ENCODE measurements at places on chromosomes 7 and 10.
A peak's percentile ranks its signal among the peaks of the same experiment; 100 is the strongest.

DNA sequence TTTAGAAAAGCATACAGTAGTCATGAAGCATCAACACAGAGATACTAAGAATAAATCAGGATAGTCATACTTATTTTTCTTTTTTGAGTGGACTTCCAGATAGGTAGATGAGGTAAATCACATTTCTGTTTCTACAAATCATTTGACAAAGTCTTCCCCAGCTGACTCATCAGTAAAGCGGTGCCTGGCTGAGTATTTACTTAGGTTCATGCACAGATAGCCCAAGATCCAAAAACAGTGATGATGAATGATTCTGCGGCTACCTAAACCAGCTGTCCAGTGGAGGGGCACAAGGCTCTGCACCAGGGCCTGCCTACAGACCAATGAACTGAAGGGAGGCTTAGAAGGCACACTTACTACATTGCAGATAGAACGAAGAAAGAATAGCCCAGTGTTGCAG is 113.1 kb downstream of the PARP12 start:
- DNase-seq, result no peak

- peak; percentile 54 for DNase-seq
Measured at GRCh38 chr10:25875556-25876165, 58.4 kb upstream of the MYO3A start.

GRCh38 chr7:12470930-12471329 is 67.3 kb upstream of the VWDE start:
- DNase-seq, result no peak

GRCh38 chr7:132508724-132509353 is 67.4 kb downstream of the PLXNA4 start:
- DNase-seq, result no peak

GRCh38 chr10:48529331-48529730 is 75.5 kb downstream of the ARHGAP22 start:
- no peak for DNase-seq

DNA sequence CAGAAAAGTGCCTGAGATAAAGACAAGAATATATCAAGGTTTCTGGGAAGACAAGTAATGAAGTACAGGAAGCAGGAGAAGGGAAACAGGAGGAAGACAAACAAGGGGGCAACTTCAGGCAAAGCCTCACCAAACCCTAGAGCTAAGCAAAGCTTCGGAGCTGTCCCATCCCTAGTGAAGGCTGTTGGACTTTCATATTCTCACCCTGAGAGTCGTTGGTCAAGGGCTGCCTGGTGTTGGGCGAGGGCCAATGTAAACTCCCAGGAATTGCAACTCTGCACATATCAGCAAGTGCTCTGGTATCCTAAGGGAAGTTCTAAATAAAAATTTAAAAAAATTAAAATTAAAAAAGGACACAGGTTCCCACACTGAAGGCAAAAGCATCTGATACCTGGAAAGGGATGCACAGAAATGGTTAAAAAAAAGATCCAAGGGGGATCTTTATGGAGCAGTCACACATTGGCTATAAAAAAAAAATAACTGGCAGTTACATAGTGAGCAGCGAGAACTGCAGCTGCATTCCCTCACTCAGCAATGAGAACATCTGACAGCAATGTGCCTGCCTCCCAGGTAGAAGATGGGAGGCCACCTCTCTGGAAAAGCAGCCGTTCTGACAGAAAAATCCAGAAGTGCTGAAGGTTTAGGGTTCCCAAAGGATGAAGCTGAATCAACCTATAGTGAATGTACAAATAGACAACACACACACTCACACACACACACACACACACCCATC is 304.7 kb downstream of the WDR11 start:
- DNase-seq, result no peak

DNA sequence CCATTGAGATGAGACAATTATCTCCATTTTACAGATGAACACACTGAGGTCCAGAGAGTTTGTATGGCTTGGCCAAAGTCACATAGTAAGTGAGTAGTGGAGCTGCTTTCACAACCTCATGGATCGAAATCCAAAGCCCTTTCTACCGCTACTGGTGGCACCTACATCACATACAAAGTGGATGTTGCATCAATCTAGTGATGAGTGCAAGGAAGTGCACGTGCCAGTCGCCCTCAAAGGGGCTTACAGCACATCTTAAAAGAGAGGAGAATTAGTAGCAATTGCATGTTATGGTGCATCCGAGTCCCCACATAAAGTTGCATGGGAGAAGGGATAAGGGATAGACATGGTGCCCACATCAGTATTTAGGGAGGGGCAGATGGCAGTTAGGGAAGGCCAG is 31.0 kb upstream of the GPR26 start:
- no peak for DNase-seq

- no peak for DNase-seq
Measured at GRCh38 chr7:15932318-15932717, 245.8 kb upstream of the MEOX2 start.

DNA sequence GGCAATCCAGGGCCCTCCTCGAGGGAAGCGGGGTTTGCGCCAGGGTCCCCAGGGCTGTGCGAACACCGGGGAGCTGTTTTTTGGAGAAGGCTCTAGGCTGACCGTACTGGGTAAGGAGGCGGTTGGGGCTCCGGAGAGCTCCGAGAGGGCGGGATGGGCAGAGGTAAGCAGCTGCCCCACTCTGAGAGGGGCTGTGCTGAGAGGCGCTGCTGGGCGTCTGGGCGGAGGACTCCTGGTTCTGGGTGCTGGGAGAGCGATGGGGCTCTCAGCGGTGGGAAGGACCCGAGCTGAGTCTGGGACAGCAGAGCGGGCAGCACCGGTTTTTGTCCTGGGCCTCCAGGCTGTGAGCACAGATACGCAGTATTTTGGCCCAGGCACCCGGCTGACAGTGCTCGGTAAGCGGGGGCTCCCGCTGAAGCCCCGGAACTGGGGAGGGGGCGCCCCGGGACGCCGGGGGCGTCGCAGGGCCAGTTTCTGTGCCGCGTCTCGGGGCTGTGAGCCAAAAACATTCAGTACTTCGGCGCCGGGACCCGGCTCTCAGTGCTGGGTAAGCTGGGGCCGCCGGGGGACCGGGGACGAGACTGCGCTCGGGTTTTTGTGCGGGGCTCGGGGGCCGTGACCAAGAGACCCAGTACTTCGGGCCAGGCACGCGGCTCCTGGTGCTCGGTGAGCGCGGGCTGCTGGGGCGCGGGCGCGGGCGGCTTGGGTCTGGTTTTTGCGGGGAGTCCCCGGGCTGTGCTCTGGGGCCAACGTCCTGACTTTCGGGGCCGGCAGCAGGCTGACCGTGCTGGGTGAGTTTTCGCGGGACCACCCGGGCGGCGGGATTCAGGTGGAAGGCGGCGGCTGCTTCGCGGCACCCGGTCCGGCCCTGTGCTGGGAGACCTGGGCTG is 26.0 kb downstream of the PRSS2 start:
- no peak for DNase-seq

DNA sequence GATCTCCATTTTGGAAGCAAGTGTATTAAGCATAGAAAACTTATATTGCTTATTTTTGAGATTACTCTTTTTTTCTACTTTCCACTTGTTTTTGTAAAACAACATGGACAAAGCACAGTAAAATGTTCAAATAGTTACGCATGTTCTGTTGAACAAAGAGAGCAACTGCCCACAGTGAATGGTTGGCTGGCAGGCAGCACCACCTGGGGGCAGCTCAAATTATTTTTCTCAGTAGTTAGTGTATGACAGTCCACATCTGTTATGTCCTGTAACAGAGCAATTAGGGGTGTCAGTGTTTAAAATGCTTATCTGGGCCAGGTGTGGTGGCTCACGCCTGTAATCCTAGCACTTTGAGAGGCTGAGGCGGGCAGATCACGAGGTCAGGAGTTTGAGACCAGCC is 46.1 kb upstream of the CACUL1 start:
- DNase-seq, result no peak

GRCh38 chr10:71423901-71424300 is 27.2 kb downstream of the CDH23 start:
- no peak for DNase-seq

DNA sequence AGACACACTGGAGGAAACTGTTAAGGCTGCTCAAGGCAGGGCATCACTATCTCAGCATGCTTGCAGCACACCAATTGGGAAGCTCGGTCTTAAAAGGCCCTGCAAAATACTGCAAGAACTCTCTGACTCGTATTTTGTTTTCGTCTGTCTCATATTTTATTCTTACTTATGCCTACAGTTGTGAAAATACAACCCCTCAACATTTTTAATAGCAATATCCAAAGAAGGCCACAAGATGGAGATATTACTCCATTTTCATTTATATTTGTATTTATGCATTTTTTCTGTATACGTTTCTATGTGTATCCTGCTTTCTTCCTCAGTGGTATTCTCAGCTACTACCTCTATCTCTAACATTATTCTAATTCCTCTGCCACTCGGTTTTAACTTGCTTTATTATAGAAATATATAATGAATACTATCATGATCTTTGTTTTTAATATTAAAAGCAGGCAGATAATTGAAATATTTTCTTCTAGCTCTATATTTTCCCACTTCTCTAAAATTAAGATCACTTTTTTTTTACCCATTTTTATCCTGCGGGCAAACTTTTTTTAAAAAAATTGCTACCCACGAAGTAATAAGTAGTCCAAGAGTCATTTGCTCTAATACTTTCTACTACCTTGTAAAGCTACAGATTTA is 10.0 kb downstream of the DNAJC1 start:
- DNase-seq, result no peak

- no peak for DNase-seq
Measured at GRCh38 chr10:18868919-18869318, 179.7 kb upstream of the MALRD1 start.

- DNase-seq, result no peak
Measured at GRCh38 chr7:116194115-116194514, 16.2 kb upstream of the TES start.

GRCh38 chr10:13844651-13845050 is 257.9 kb downstream of the PRPF18 start:
- DNase-seq, result no peak

DNA sequence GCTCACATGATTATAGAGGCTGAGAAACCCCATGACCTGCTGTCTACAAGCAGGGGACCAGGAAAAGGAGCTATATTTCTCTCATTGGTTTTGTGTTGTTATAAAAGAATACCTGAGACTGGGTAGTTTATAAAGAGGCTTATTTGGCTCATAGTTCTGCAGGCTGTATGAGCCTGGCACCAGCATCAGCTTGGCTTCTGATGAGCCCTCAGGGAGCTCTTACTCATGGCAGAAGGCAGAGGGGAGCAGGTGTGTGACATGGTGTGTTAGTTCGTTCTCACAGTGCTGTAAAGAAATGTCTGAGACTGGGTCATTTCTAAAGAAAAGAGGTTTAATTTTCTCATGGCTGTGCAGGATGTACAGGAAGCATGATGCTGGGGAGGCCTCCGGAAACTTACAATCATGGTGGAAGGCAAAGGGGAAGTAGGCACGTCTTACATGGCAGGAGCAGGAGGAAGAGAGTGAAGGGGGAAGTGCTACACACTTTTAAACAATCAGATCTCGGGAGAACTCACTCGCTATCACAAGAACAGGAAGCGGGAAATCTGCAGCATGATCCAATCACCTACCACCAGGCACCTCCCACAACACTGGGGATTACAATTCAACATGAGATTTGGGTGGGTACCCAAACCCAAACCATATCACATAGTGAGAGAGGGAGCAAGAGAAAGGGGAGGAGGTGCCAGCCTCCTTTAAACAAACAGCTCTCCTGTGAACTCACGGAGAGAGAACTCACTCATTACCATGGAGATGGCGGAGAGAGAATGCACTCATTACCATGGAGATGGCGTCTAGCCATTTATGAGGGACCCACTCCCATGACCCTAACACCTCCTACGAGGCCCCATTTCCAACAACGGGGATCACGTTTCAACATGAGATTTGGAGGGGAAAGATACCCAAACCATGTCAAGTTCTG is 133.4 kb downstream of the JCAD start:
- DNase-seq, result no peak

- no peak for DNase-seq
Measured at GRCh38 chr7:122544463-122544862, 154.5 kb downstream of the RNF133 start.

GRCh38 chr7:116499168-116500077 is at the start of gene CAV2:
Gene CAV2, plus strand, starts transcription at chr7:116499738. Its CDS starts 44 bp downstream, at chr7:116499782.
- no peak for DNase-seq

- DNase-seq, result no peak
Measured at GRCh38 chr10:25698638-25699037, 235.4 kb upstream of the MYO3A start.

GRCh38 chr7:134761266-134761665 is 18.2 kb upstream of the CALD1 start:
- DNase-seq, result no peak

DNA sequence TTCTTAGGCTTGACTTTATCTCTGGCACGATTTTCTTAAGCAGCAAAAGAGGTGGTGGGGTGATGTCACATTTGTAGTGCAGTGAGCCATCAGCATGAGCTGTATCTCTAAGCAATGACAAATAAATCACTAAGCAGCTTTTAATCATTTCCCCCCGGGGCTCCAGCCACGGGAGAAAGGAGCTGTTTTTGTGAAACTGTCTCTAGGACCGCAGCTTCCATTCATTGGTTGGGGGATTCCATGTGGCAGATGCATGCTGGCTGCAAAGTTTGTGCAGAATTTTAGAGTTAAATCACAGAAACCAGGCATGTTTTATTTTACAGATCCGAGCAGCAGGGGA is 464 bp downstream of the KIAA1217 start:
- DNase-seq, result no peak

GRCh38 chr7:79461660-79462059 is 8.2 kb upstream of the MAGI2 start:
- DNase-seq, result no peak

DNA sequence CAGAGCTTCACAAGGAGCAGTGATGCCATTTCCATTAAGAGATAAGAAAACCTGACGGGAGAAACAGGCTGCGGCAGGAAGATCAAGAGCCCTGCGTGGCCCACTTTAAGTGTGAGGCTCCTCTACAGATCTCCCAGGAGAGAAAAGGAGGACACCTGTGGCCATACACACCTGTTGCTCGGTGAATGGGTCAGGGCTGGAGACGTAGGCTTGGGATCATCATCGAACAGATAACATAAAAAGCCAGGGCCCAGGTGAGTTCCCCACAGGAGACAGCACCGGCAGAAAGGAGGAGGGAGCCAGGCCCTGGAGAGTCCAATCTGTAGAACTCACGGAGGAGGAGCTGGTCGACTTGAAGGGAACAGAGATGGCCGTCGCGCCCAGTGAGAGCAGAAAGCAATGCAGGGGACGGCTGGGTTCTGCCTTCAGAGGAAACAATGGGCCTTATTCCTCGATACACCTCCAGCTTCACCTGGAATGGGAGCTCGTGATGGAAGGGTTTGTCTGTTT is 556.8 kb downstream of the DNAJB6 start:
- DNase-seq, result no peak

DNA sequence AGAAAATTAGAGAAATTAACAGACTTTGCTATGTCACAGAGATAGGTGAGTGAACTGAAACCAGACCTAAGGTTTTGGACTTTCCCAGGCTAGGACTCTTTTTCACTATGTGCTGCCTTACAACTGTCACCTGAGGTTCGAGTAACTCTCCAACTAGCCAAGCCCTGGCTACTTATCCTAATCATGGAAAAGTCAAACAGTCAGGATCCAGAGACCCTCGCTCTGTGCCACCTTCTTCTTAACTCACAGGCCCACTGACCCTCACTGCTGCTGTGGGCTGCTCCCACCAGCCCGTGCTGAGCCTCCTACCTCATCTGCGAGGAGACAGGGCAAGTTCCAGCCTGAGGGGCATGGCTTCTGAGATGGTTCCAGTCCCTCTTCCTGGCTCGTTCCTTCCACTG is 211.4 kb upstream of the KLF14 start:
- DNase-seq, result no peak
